ENCODE measurements at places on chromosomes 3 and 15.

DNA sequence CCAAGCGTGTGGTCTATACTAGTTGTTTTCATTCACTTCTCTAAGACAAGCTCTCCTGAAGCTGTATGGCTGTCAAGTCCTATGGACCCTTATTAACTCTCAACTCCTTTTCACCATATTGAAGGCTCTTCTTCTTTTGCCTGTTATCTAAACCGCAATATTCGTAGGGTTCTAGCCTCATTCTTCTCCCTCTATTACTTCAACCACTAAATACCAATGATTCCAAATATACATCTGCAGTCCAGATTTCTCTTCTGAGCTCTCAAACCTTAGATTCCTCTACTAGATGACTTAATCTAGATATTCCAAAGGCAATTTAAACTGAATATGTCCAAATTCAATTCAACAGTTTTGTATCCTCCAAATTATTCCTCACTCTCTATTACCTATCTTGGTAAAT lies 24.6 kb downstream of the AQR start:
- DNase-seq, result no peak

GRCh38 chr15:58074452-58074851 lies 8.9 kb upstream of the ALDH1A2 start:
- DNase-seq, result no peak

- no peak for DNase-seq
Observed at GRCh38 chr3:111072031-111072921, 660 bp downstream of the NECTIN3 start.

GRCh38 chr3:147403511-147403910 lies 2.8 kb downstream of the ZIC4 start:
- DNase-seq, result no peak

- DNase-seq, result no peak
Observed at GRCh38 chr15:83444936-83445335, 2.2 kb upstream of the SH3GL3 start.

GRCh38 chr3:112782491-112782890 lies 64.2 kb downstream of the CD200R1L start:
- DNase-seq, result no peak

- no peak for DNase-seq
Observed at GRCh38 chr3:170862618-170863374, 7.2 kb downstream of the RPL22L1 start.

DNA sequence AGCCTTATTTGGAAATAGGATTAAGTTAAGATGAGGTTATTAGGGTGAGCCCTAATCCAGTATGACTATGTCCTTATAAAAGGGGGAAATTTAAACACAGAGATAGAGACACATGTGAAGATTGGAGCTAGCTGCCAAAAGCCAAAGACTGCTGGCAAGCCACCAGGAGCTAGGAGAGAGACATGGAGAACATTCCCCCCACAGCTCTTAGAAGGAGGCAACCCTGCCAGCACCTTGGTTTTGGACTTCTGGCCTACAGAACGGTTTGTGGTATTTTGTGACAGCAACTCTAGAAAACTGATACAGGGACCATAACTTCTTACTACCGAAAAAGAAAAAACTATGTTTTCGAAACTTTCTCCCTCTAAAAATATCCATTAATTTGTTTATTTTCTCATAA lies 245.3 kb upstream of the RARB start:
- no peak for DNase-seq

- DNase-seq, result peak; percentile 65
Observed at GRCh38 chr3:194089357-194090177, 46.4 kb upstream of the HES1 start.

GRCh38 chr3:27714146-27714526 lies 8.0 kb downstream of the EOMES start:
- DNase-seq, result no peak

DNA sequence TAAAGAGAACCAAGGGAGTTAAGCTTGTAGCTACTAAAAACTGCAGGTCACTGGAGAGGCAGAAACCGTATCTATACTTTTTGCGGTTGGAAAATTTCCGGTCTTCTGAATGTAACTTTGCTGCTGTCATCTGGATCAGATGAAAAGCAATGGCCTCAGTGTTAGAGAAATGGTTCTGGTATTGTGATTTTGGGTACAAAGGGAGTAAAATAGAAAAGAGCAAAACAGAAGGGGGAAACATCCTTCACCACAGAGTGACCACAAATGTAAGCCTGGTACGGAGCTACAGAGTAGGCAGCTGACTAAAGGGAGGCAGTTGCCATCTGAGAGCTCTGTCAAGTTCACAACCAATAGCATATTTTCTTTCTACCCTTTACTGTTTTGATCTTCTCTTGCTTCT lies 5.6 kb downstream of the CD96 start:
- no peak for DNase-seq

- no peak for DNase-seq
Observed at GRCh38 chr15:40412095-40412759, 6.6 kb downstream of the IVD start.

- DNase-seq, result no peak
Observed at GRCh38 chr3:4716266-4716665, 223.1 kb downstream of the ITPR1 start.

GRCh38 chr3:159458010-159458409 lies 530.6 kb upstream of the IL12A start:
- no peak for DNase-seq

DNA sequence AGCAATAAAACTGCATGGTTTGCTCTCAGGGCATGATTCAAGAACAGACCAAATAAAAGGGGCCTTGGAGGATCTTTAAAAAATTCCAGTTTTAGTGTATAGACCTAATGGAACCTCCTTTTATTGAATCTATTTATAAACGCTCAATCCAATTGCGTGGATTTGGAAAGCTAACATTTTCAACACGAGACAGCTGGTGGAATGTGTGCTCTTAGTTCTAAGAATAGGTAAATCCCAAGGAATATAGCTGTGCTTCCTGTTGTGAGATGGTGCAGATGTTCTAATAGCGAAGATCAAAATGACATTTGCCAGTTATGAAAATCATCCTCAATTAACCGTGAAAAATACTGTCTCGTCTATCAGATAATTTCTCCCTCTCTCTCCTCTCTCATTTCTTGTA lies 192.5 kb downstream of the ATP10A start:
- DNase-seq, result no peak

- no peak for DNase-seq
Observed at GRCh38 chr3:181705086-181705480, 6.6 kb upstream of the SOX2 start.

Measured in HuH-7 (cell line).